ENCODE measurements at places on chromosomes 1 and 21. TPM values are rescaled to one million over a fixed set of nuclear protein-coding genes. Genes with fewer than 3 reads are reported as not detected.
A peak's percentile ranks its signal among the peaks of the same experiment; 100 is the strongest.

- H3K4me3 ChIP-seq, result no peak overlapping the region
- H3K27me3 ChIP-seq, result no peaks in the 10 kb centered on the region
- no peak overlapping the region for H3K27ac ChIP-seq
- no peaks in the 10 kb centered on the region for H3K4me1 ChIP-seq
These were observed 10.6 kb upstream of the SYT14 start for GRCh38 chr1:209927466-209927865.

GRCh38 chr1:92953491-92953890 lies 7.8 kb downstream of the DIPK1A start:
- no peak overlapping the region for H3K4me3 ChIP-seq
- peaks cover 2% of the 10 kb centered on the region for H3K36me3 ChIP-seq
- H3K27ac ChIP-seq, result peak overlapping the region; percentile 11
- peaks cover 33% of the 10 kb centered on the region for H3K4me1 ChIP-seq

- no peak for DNase-seq
- H3K36me3 ChIP-seq, result no peaks in the 10 kb centered on the region
- H3K4me3 ChIP-seq, result no peak overlapping the region
- no peaks in the 10 kb centered on the region for H3K27me3 ChIP-seq
- no peak overlapping the region for H3K27ac ChIP-seq
These were observed 68.9 kb upstream of the PARP1 start for GRCh38 chr1:226476648-226477319.

TATDN3 gene
- total RNA-seq, result 9.5 TPM

- no peak overlapping the region for H3K27ac ChIP-seq
- H3K27me3 ChIP-seq, result no peaks in the 10 kb centered on the region
- no peaks in the 10 kb centered on the region for H3K4me1 ChIP-seq
- peaks cover 6% of the 10 kb centered on the region for H3K36me3 ChIP-seq
- DNase-seq, result no peak
- H3K4me3 ChIP-seq, result no peak overlapping the region
These were observed 716 bp upstream of the HPDL start for GRCh38 chr1:45325851-45326506.

- no peak for DNase-seq
- H3K4me1 ChIP-seq, result peaks cover 7% of the 10 kb centered on the region
- no peaks in the 10 kb centered on the region for H3K27me3 ChIP-seq
- H3K36me3 ChIP-seq, result peaks cover 80% of the 10 kb centered on the region
- H3K4me3 ChIP-seq, result no peak overlapping the region
- H3K27ac ChIP-seq, result no peak overlapping the region
These were observed 150.7 kb downstream of the CLIC6 start for GRCh38 chr21:34819357-34819999.

DNA sequence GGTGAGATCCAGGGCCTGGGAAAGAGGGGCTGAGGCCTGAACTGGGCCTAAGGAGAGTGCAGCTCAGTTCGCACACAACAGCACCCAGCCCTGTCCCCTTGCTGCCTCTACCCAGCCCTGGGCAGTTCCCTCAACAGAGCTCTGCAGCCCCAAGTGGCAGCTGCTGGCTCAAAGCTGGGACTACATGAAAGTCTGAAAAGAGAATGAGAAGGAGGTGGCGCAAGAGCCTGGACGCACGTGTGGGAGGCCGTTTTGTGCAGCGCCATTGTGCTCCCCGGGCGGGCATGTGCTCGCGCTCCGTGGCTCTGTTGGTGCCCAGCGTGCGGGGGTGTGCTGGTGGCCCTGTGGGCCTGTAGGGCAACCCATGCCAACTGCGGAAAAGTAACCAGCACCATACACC lies 10.3 kb downstream of the GPR37L1 start:
- H3K27me3 ChIP-seq, result no peaks in the 10 kb centered on the region
- peaks cover 47% of the 10 kb centered on the region for H3K36me3 ChIP-seq
- H3K27ac ChIP-seq, result no peak overlapping the region
- no peak overlapping the region for H3K4me3 ChIP-seq

TSHB gene
- not detected for total RNA-seq

GRCh38 chr1:33687000-33687399 lies 176.9 kb upstream of the HMGB4 start:
- H3K4me3 ChIP-seq, result no peak overlapping the region
- H3K36me3 ChIP-seq, result no peaks in the 10 kb centered on the region
- no peak for DNase-seq
- H3K4me1 ChIP-seq, result no peaks in the 10 kb centered on the region
- no peak overlapping the region for H3K27ac ChIP-seq

OR2L8 gene
- total RNA-seq, result not detected

DIRAS3 gene
- not detected for total RNA-seq

GRCh38 chr1:54812801-54813484 lies 11.8 kb upstream of the TTC22 start:
- no peak for DNase-seq
- H3K27ac ChIP-seq, result no peak overlapping the region
- no peaks in the 10 kb centered on the region for H3K4me1 ChIP-seq
- H3K4me3 ChIP-seq, result no peak overlapping the region

DNA sequence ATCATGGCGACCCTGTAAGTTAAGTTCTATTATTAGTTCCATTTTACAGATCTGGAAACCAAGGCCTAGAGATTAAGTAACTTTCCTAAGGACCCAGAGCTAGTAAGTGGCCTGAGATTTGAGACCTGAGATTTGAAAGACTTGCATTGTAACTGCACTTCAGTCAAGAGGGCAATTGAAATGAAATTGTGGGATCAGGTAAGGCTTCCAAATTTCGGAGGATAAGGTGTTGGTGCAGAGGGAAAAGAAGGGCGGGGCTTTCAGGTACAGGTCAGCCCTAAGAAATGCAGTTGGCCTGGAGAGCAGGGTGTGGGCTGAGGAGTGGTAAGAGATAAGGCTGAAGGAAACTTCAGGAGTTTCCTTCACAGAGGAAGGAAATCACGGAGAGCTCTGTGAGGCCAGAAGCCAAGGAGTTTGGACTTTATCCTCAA lies 51.1 kb downstream of the SLC16A1 start:
- peaks cover 2% of the 10 kb centered on the region for H3K36me3 ChIP-seq
- no peak for DNase-seq
- H3K4me3 ChIP-seq, result no peak overlapping the region
- no peak overlapping the region for H3K27ac ChIP-seq

- H3K4me1 ChIP-seq, result peaks cover 4% of the 10 kb centered on the region
- peaks cover 10% of the 10 kb centered on the region for H3K27me3 ChIP-seq
- H3K27ac ChIP-seq, result no peak overlapping the region
- H3K4me3 ChIP-seq, result no peak overlapping the region
These were observed 207.1 kb downstream of the SLC35F3 start for GRCh38 chr1:234111458-234112142.

DNA sequence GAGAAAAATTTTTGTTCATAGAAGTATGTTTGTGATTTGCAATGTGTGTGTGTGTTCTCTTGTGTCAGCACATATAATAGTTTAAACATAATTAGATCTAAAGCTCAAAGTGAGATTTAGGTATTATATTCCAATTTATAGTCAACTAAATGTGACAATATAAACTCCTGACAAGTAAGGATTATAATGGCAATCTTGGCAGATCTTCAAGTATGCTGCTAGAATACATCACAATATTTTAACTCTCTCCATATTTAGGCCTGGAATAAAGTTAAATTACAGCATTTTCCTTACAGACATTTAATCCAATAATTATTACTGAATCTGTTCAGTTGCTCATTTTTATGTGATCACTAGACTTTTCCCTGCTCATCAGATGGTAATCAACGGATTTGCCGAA lies 65.8 kb downstream of the LYPLAL1 start:
- no peaks in the 10 kb centered on the region for H3K27me3 ChIP-seq
- no peak overlapping the region for H3K27ac ChIP-seq
- no peaks in the 10 kb centered on the region for H3K4me1 ChIP-seq

DNA sequence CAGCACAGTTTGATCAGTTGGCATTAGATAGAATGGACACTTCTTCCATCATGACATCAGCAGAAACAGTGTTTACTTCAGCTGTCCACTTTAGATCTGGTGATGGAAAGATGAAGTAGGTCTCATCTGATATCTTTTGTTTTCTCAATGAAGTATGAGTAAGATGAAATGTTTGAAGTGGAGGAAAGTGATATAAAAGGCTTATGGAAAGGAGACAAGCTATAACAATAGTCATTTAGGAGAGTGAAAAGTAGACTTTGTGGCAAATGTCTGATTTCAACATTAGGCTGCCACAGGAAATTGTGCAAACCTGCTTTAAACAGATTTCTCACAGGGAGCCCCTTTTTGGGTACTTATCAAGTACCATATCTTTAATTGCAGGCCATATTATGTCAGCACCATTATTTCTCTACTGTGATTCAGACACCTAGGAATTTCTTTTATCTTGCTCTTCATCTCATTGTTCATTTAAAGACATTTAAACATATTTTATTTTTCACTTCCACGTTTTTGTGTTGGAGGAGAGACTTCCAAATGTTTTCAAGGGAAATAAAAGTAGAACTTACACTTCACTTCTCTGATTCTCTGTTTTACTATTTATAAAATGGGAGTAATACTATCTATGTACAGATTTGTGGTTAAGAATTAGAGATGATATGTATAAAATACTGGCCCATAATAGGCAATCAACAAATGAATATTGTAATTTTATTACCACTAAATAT lies 18.1 kb downstream of the PDC start:
- H3K27me3 ChIP-seq, result no peaks in the 10 kb centered on the region
- H3K36me3 ChIP-seq, result no peaks in the 10 kb centered on the region
- H3K4me3 ChIP-seq, result no peak overlapping the region
- DNase-seq, result no peak
- H3K4me1 ChIP-seq, result no peaks in the 10 kb centered on the region

DNA sequence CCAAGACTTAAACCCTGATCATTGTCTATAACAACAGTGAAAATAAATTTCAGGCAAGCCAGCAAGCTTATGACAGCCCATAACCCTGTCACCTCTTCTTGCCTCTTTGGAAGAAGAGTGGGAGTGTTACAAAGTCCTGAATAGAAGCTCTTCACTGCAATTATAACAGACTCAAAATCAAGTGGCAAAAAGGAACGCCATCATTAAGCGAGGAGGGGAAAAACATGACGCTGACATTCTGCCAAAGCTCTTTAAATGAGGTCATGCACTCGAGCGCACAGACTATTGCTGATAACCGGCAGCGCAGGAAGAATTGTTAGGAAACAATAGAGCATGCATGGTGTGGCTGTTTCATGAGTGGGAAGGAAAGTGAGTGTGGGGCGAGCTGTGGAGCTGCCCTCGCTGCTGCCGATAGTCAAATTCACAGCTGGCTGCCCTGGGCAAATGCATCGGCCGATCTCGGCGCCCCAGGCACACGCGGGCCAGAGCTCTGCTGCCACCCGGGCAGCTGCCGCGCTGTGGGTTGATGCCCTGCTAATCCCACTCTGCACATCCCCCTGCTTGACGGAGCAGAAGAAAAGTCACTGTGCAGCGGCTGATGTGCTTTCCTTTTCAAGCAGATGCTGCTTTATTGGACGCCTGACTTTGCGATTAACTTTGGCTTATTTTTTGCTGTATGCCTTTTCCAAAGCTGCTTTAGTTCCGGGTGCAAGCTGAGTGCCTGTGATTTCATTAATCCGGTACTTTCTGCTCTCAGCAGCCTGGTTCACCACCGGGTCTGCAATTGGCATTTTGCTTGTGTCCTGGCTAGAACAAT lies 102.4 kb upstream of the ST6GALNAC5 start:
- H3K27ac ChIP-seq, result no peak overlapping the region
- peaks cover 3% of the 10 kb centered on the region for H3K27me3 ChIP-seq
- no peak for DNase-seq
- no peaks in the 10 kb centered on the region for H3K36me3 ChIP-seq
- H3K4me3 ChIP-seq, result no peak overlapping the region

SLC45A1 gene
- total RNA-seq, result 1.2 TPM

RGS1 gene
- 439 TPM for total RNA-seq

DNA sequence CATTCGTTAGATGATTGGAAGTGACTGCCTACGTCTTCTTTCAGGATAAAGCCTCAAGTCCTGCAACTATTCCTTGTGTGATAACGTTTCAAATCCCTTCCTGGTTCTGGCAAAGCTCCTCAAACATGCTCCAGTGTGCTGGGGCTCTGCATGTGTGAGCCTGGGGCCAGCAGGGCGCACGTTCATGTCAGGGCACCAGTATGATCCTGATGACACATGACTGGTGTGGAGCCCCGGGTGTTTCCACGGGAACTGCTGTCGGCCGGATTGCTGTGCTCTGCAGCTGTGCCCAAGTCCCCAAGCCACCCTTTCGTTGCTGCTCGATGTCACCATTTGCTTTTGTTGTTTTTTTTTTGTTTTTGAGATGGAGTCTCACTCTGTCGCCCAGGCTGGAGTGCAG lies 21.3 kb downstream of the KRTAP10-1 start:
- no peaks in the 10 kb centered on the region for H3K36me3 ChIP-seq
- peaks cover 20% of the 10 kb centered on the region for H3K27me3 ChIP-seq
- DNase-seq, result no peak
- H3K4me1 ChIP-seq, result no peaks in the 10 kb centered on the region

LMX1A gene
- total RNA-seq, result not detected

- H3K4me3 ChIP-seq, result peak overlapping the region; percentile 9
- peaks cover 17% of the 10 kb centered on the region for H3K36me3 ChIP-seq
- DNase-seq, result peak; percentile 78
- peaks cover 7% of the 10 kb centered on the region for H3K4me1 ChIP-seq
- H3K27me3 ChIP-seq, result peaks cover 2% of the 10 kb centered on the region
These were observed 12.9 kb upstream of the PHLDA3 start for GRCh38 chr1:201481761-201482493.

NPPB gene
- not detected for total RNA-seq

RUNX3 gene
- total RNA-seq, result 142 TPM

DNA sequence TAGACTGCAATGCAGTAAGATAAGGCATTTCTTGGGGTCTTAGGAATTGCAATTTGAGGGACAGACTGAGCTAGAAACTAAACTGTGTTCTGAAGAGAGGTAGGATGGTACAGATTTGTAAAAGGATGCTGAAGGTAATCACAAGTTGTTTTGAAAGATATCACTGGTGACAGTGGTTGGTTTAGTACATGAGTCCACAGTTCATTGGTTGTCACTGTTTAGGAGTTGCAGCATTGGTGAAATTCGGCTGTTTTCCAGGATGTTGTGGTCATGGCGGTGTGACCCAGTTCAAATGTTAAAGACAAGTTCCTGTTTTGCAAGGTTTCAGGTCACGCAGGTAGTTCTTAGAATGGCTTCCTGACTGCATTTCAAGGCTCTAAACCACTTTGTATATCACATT lies 292.8 kb upstream of the B3GALT2 start:
- H3K27ac ChIP-seq, result peak overlapping the region; percentile 88
- H3K4me3 ChIP-seq, result no peak overlapping the region
- H3K27me3 ChIP-seq, result no peaks in the 10 kb centered on the region
- no peaks in the 10 kb centered on the region for H3K36me3 ChIP-seq
- DNase-seq, result peak; percentile 82

- no peak overlapping the region for H3K27ac ChIP-seq
- peaks cover 38% of the 10 kb centered on the region for H3K36me3 ChIP-seq
- no peaks in the 10 kb centered on the region for H3K27me3 ChIP-seq
- no peak for DNase-seq
These were observed 34.0 kb downstream of the MACF1 start for GRCh38 chr1:39238476-39238875.

RNU1-3 gene
- 3,650 TPM for total RNA-seq

- no peaks in the 10 kb centered on the region for H3K36me3 ChIP-seq
- no peaks in the 10 kb centered on the region for H3K27me3 ChIP-seq
- no peak for DNase-seq
- no peak overlapping the region for H3K27ac ChIP-seq
- peaks cover 29% of the 10 kb centered on the region for H3K4me1 ChIP-seq
These were observed 43.4 kb upstream of the COL6A2 start for GRCh38 chr21:46054451-46054881.
